ENCODE measurements at places on chromosomes 11 and 22.

DNA sequence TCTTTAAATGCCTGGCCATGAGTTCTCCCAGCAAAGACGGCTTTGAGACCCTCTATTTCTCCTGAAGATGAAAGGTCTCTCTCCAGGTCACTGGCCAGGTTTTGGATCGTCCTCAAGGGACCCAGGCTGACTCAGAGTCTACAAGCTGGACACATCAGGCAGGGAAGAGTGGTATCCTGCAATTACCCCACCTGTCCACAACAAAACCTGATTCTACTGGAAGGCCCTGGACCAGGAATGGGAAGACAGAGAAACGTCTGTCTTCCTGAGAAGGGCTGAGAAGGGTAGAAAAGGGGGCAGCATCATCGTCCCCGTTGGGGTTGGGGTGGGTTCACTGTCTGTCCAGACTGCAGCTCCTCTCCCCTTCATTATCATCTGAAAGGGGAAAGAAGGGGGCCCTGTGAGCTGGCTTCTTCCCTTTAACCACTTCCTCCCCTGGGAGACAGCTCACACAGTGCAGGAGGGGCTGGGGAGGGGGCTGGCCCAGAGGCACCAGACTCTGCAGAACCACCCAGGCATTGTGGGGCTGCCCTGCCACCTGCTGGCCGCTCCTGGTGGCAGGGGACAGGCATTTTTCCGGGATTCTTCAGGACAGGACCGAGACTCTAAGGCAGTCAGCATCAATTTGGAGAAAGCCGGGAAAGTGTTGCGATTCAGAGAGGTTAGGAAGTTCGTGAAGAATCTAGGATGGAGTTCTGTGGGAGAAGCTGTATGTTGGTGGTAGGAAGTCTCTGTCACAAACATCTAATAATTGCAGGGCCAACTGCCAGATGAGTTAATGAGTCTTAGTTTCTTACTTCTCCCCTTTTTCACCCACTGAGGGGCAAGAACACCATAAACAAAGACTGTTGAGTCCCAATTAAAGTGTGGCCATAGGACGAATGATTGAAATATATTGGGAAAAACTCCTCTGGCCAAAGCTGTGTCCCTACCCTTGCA, 57.6 kb downstream of the SYN3 start:
- peak; percentile 10 for DNase-seq

DNA sequence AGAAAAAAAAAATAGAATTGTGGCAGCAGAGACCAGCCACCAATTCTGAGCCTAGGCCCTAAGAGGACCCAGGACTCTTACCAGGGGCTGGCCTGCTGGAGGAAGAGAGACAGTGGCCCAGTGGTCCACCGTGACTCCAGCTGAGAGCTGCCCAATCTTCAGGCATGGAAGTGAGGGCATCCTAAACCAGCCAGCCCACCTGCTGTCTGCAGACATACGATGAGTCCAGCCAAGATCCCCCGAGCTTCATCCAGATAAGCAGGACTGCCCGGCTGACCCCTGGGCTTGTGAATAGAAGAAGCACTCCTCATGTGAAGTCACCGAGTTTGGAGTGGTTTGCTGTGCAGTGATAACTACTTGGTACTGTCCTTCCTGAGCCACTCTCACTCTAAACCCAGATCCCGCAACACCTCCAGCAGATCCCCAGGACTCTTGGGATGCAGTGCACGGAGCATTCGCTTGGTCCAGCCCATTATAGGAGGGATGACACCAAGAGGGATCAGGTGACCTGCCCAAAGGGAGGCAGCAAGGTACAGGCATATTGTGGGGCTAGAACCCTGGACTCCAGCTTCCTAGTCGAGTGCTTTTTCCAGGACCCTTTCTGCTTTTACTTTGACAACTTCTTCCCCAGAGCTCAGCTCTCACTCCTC, 41.7 kb upstream of the FGF3 start:
- no peak for DNase-seq

- no peak for DNase-seq
Measured at GRCh38 chr22:19022755-19023154, 86.7 kb upstream of the PRODH start.

GRCh38 chr11:17366495-17366894, 14.9 kb downstream of the NCR3LG1 start:
- DNase-seq, result no peak

DNA sequence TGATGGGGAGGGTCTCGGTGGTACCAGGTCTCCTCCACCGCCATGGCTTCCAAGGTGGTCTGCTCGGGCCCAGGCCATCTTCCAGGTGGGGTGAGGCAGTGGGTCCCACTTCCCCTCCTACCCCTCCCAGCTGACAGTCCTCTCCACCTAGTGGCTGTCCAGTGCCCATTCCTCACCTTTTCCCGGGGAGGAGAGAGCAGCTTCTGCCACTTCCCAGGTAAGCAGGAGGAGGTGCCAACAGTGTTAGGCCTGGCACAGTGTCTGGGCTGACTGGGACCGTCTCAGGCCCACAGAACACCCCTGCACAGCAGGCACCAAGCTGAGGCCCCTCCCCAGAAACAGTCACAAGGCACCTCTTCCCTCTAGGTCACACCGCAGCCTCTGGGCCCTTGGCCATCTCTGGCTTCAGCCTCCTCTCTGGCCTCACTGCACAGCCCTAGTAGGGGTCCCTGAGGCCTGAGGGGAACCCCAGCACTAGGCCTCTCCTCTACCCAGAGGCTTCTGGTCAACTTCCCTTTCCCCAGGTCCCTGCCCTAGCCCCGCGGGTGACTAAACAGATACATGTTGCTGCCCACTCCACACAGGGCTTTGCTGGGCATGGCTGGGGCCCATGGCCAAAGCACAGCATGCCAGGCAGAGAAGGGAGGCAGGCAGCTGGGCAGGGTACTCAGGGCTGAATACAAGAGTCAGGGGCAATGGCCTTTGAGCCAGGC, 2.3 kb upstream of the ANKRD13D start:
- DNase-seq, result no peak

GRCh38 chr11:34640050-34640923, 19.4 kb downstream of the EHF start:
- DNase-seq, result no peak

DNA sequence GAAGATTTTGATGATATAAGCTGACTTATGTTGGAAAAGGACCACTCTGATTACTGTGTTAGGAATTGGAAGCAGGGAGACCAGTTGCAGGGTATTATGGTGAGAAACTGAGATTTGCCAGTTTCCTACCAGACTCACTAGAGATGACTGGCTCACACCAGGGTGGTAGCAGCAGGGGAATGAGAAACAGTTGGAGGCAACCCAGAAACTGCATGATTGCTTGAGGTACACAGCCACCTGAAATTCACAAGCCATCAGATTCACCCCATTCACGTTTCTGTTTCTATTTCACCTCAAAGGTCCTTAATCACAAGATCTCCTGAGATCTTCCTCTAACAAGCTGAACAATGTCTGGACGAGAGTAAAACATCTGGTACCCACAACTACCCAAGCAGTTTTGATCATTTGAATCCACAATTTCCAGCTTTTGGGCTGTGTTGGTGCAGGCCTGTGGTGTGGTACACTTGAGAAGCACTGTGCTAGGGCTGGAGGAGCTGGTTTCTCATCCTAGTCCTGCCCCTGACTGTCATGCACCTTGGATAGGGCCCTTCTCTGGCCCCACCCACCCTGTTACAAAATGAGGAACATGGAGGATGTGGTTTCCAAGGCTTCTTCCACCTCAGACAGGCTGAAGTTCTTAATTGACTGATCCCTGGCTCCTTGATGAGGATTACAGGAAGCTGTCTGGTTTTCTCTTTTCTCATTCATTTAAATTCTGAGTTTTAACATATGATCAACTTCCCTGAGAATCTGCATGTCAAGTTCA, 233.4 kb downstream of the INSC start:
- DNase-seq, result no peak

GRCh38 chr11:8624698-8625097, 30.7 kb upstream of the STK33 start:
- no peak for DNase-seq

GRCh38 chr22:21014726-21015465, at the start of gene P2RX6:
Gene P2RX6, plus strand, starts transcription at chr22:21015165. Its CDS starts 10 bp downstream, at chr22:21015175.
- DNase-seq, result no peak

DNA sequence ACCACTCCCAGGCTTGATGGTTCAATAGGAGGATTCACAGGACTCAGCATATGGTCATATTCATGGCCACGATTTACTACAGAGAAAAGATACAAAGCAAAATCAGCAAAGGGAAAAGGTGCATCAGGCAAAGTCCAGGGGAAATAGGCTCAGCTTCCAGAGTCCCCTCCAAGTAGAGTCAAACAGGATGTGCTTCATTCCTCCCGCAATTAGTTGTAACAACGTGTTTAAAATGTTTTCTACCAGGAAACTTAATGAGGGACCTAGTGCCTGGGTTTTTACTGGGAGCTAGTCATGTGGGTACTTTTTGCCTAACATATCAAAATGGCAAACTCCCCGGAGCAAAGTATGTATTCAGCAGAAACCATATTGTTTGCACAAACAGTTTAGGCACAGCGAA, 14.9 kb upstream of the SREBF2 start:
- DNase-seq, result no peak

DNA sequence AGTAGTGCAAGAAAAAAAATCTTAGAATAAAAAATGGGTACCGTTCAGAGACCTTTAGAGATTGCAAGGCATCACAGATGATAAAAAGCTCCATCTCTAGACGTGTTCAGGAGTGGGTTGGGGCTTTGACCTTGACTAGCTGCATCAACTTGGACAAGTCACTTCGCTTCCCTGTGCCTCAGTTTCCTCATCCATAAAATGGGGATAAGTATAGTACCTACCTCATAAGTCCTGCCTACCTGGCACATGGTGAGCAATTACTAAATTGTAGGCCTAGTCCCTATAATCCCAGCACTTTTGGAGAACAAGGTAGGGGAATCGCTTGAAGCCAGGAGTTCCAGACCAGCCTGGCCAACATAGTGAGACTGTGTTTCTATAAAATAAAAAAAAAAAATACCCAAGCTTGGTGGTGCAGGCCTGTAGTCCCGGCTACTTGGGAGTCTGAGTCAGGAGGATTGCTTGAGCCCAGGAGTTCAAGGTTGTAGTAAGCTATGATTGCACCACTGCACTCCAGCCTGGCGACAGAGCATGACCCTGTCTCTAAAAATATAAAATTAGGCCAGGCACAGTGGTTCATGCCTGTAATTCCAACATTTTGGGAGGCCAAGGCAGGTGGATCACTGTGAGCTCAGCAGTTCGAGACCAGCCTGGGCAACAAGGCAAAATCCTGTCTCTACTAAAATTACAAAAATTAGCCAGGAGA, 6.0 kb upstream of the F2 start:
- DNase-seq, result no peak

DNA sequence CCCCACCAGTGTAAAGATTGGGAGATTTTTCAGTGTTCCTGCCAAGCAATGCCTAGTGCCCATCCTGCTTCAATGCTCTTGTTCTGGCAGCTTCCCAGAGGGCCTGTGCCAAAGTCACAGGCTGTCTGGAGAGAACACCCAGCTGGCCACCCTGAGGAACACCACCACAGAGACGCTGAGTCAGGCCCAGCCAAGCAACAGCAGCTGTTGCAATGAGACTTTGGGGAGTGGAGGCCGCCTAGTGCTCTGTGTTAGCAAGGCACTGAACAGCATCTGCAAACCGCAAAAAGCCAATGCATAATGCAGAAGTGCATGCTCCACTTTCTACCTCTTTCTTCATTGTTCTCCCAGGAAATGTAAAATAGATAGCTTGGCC, 168.1 kb downstream of the NXPE2 start:
- DNase-seq, result no peak

GRCh38 chr22:39148727-39149535, 3.5 kb downstream of the CBX7 start:
- no peak for DNase-seq

DNA sequence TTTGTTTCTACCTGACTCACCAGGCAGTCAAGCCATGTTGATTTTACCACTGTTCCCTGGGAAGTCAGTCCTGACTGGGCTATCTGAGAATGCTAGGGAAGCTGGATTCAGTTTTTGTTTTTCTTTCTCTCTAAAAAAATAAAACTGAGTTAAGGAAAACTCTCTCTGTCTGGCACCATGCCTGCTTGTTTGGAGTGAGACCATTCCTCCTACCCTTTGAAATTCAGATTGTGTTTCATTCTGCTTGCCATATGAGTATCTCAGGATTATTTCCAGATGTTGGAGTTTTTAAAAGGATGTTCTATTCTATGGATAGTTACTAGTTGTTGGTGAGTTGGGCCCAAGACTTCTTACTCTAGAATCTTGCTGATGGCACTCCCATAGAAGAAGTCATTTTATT, 1917.0 kb downstream of the LRRC4C start:
- DNase-seq, result no peak

- DNase-seq, result no peak
Measured at GRCh38 chr11:102788334-102788995, 8.0 kb upstream of the MMP10 start.

DNA sequence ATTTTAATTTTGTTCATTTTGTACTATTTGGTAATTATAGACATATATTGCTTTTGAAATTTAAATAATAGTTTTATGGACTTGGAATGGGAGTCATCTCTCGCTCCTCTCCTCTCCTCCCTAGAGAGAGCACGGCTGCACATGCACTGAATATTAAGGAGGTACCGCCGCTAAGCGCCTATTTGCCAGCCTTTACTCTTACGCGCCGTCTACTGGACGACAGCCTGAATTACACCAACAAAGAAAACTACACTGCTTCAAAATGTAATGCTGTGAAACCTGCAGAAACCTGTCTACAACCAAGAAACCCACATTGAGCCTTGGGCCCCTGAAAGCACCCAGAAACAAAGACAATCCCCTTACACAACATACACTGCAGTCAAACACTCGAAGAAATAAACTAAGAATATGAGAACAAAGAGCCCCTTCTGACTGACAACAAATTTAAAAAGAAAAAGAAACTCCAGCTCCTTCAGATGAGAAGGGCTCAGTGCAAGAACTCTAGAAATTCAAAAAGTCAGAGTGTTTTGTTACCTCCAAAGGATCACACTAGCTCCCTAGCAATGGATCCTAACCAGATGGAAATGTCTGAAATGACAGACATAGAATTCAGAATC, 737.2 kb downstream of the LRRC4C start:
- DNase-seq, result no peak

DNA sequence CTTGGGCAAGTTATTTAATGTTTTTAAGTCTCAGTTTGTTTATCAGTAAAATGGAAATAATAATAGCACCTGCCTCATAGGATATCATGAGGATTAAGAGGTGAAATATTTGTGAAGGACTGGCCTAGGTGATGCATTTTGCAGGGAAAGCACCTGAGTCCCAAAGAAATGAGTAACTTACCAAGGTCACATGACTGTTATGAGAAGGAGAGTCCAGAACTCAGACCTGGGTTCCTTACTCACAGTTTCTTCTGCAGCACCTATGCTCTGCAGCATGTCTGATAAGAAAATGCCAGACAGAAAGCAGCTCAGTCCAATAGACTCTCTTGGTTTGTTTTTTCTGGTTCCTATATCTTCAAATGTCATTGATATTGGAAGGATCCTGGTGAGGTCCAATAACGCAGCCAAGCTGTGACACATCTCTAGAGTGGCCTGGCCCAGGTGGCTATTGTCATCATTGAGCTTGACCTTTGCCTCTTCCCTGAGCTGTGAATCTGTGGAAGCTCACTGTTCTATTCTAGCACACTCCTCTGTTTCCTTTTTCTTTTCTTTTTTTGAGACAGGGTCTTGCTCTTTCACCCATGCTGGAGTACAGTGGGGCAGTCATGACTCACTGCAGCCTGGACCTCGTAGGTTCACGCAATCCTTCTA, 174.7 kb upstream of the NAV2 start:
- DNase-seq, result no peak
